Muscle of arm (tissue), 14 donors: ENCODE measurements at places on chromosomes 2 and 18.

GRCh38 chr2:138078153-138078552 is 113.9 kb downstream of the HNMT start:
- DNase-seq, result no peak

DNA sequence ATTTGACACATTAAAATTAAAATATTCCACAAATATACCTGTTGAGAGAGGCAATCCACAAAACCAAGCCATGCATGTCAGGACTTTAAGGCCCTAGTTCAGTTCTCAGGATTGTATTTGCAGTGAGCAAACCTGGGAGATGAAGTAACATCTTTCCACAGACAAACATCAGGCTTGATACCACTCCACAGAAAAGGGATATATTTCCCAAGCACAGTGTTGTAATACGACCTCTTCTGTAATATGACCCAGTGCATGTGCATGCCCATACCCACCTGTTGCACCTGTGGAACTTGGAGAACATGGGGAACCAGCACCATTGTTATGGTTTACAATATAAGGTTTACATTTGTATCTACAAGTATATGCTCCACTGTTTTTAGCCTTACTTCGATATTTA is 184.0 kb downstream of the PDE11A start:
- DNase-seq, result no peak

DNA sequence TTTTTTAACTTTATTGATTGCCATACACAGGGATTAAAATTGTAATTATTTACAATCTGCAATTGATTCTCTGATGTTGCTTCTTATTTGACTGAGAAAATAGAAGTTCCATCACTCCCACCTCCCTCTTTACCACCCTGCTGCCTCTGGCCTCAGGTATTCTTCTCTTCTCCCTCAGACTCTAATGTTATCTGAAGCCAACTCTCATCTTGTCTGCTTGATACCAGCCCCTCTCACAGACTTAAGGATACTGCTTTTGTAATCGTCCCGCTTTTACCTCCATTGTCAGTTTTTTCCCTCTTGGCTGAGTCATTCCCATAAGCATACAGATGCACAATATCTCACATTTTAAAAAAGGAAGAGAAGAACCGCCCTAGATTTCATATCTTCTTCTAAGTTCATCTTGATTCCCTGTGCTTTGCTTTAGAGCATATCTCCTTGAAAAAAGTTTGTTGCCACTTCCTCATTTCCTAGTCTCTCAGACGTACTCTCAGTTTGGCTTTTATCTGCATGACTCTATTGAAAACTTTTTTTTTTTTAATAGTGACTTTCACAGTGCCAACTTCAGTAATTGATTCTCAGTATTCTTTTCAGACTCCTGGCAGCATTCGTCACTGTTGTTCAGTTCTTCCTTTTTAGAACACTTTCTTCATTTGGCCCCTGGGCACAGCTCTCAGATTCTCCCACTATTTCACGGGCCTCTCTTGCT is 31.1 kb downstream of the SPAG16 start:
- no peak for DNase-seq

DNA sequence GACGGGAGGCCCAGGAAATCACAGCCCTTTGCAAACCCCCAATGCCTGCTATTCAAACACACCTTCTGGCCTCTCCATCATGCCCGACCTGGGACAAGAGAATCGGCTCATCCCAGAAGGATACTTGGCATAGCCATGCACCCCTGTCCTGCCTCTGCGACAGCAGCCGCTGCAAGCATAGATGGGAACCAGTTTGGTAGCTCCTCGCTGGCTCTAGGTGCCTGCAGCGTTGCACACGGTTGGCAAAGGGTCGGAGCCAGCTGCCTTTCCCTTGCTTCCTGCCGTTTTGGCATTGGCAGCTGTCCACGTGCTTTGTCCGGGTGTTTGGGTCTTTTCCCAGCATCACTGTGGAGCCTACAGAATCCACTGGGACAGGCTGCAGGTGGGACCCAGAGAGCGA is 76.9 kb downstream of the TWIST2 start:
- no peak for DNase-seq

DNA sequence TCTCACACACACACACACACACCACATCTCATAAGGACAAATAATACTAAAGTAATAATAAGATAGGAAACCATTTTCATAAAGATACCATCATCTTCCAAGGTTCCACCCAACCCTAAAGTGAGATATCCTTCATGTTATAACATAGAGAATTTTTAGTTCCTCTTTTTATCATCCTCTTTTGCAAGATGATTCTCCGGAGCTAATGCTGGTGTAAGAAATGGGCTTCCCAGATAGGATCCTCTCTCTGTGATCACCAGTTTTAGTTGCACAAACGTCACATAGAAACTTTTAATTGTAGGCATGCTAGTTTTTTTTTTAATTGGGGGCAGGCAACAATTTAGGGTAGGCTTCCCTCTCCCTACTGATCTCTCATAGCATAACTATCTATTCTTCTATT is 49.6 kb downstream of the ARHGAP25 start:
- DNase-seq, result no peak

DNA sequence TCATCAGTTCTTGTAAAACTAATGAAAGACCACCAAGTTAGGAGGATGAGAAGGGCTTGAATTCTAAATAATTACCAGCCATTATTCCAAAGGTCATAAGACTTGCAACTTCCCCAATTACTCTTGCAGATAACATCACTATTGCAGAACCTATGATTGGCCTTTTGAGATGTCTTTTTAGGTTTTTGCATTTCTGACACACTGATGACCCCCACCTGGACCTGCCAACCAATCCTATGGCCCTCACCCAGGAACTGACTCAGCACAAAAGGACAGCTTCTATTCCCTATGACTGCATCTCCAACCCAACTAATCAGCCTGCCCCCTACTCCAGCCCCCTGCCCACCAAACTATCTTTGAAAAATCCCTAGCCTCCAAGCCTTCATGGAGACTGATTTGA is 111.5 kb upstream of the COPS8 start:
- no peak for DNase-seq

DNA sequence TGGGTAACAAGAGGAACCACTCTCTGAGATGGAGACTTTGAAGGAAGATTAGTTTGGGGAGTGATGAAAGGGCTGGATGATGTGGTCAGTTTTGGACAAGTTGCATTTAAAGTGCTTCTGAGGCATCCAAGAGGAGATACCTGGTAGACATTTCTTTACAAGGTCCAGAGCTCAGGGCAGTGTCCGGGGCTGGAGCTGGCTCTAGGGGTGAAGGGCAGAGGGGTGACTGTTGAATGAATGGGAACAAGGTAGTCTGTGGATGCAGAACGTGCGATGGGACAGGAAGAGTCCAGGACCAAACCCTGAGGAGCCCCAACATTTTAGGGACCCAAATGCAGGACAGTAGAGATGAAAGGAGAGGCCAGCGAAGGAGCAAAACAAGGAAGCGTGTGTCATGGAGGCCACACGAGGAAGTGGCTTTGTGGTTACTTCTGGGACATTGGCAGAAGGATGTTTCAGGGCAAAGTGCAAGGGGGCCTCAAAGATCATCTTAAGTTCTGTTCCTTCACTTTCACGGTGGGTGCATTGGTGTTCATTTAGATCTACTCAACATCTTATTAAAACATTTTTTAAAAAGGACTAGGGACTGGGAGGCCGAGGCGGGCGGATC is 13.6 kb upstream of the GPR35 start:
- no peak for DNase-seq
